ENCODE measurements at places on chromosomes 16 and 17.

DNA sequence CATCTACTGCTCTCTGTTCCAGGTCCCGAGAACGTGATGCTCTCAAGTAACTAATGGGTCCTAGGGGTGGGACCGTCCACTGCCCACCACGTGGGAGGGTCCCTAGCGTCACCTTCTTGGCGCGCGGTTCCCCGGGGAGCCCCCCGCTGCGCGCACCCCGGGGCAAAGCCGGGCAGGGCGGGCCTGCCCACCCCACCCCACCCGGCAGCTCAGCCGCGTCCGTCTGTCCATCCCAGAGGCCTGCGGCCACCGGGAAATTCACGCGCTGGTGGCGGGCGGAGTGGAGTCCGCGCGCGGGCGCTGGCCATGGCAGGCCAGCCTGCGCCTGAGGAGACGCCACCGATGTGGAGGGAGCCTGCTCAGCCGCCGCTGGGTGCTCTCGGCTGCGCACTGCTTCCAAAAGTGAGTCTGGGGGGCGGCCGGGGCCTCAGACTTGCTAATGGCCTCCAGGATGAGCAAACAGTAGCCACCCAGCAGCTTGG lies 494 bp downstream of the PRSS41 start:
- no peak for DNase-seq

GRCh38 chr16:81796583-81797346 lies 17.7 kb downstream of the PLCG2 start:
- DNase-seq, result no peak

DNA sequence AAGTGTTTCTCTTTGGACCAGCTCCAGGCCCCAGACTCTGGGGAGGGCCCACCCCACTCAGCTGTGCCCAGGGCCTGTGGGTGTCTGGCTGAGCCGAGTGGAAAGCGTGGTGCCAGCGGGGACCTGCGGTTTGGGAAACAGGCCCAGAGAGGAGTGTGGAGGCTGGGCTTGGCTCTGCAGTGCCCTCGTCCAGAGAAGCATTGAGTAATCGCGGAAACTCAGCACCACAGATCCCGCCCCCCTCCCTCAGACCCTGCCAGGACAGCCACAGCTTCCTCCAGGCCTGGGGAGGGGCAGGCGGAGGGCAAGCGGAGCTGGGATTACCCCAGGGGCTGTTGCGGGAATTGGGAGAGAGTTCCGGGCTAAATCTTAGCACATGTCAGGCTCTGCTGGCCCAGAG lies 14.6 kb upstream of the PITPNA start:
- peak; percentile 85 for DNase-seq

GRCh38 chr16:11051879-11052808 lies 107.8 kb downstream of the CLEC16A start:
- DNase-seq, result no peak

GRCh38 chr16:79996321-79996720 lies 395.8 kb upstream of the MAF start:
- DNase-seq, result no peak

- DNase-seq, result no peak
Measured at GRCh38 chr17:53736516-53737240, 86.0 kb upstream of the KIF2B start.

DNA sequence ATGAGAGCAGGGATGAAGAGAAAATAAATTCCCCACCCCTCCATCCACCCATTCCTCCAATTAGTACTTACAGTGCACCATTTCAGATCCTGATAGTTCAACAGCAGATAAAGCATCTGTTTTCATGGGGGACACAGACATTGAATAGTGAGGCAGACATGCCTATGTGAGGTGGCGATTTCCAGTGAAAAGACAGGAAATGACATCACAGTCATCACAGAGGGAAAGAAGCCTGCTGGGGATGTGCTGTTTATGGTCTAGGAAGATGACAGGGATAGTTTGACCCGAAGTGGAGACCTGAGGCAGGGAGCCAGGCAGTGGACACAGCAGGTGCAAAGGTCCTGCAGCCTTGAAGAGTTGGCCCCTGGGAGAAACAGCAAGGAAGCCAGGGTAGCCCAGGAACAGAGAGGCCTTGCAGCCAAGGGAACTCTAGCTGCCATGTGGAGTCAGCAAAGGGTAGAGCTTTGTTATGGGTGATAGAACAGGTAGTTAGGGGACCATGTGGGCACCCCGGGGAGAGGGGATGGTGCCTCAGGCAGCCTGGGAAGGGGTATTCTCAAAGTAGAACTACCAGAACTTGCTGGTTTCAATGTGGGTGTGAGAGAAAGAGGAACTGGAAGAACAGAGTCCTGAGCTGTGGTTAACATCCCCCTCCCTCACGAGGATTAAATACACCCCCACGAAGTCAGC lies 256.6 kb downstream of the CPPED1 start:
- DNase-seq, result no peak

GRCh38 chr16:76976101-76976500 lies 214.9 kb upstream of the MON1B start:
- no peak for DNase-seq

DNA sequence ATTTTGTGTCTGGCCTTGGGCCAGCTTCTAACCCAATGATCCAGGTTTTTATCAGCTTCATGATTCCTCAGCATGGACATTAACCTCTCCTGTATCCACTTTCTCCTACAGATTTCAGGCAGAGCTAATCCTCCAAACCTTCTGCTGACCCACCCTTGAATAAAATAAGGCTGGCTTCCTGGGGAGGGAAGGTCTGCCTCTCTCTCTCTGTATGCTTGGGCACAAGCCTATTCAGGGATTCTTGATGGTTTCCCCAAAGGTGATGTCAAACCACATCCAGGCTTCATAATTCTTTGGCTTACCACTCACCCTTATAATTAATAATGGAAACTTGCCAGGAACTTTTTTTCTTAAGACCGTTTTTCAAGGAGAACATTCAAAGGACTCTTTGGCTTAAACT lies 240.1 kb downstream of the UTP18 start:
- no peak for DNase-seq

GRCh38 chr17:75673487-75673886 lies 6.3 kb downstream of the SAP30BP start:
- no peak for DNase-seq

DNA sequence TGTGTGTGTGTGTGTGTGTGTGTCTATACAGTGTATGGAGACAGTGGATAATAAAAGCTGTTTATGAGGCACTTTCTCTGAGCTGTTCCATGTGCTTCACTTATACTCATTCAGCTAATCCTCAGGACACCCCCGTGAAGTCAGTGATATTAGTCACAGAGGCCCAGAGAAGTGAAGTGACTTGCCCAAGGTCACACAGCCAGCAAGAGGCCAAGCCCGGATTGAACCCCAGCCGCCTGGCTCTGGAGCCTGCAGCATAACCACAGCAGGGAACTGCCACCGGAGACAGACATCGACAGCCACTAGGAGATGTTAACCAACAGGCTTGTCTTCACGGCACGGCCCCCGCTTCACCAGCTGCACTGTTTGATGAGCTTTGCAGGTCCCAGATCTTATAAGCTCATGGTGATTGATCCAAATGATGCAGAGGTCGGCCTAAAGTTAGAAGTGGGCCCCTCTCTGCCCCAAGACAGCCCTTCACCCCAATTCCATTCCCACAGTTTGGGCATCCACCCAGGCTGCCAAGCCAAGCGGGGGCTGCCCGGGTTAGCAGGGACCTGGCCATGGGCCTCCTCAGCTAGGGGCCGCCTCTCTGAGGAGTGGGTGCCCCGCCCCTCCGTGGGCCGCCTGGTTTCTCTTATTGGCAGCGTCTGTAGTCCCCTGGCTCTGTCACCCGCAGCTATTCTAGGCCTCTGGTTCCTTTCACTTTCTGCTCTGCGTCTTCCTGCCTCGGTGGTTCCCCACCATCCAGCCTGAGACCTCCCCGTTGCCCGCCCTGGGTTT lies 30.9 kb downstream of the SOCS1 start:
- no peak for DNase-seq

GRCh38 chr16:31036691-31037090 lies 3.3 kb downstream of the STX4 start:
- DNase-seq, result no peak

- DNase-seq, result no peak
Measured at GRCh38 chr16:17641990-17642389, 171.2 kb upstream of the XYLT1 start.

DNA sequence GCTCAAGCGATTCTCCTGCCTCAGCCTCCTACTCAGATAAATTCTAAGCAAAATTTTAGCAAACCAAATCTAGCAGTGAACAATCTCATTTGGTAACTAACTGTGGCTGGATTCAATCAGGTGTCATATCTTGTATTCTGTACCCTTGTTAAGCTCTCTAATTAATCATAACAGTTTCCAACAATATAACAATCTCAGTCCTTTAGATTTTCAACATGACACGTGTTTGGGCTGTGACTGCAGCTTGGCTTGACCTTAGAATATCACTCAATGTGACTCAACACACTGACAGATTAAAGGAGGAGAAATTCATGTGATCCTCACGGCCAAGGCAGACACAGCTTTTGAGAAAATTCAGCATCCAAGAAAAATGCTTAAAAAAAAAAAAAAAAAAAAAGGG lies 133.6 kb downstream of the BANP start:
- DNase-seq, result no peak

DNA sequence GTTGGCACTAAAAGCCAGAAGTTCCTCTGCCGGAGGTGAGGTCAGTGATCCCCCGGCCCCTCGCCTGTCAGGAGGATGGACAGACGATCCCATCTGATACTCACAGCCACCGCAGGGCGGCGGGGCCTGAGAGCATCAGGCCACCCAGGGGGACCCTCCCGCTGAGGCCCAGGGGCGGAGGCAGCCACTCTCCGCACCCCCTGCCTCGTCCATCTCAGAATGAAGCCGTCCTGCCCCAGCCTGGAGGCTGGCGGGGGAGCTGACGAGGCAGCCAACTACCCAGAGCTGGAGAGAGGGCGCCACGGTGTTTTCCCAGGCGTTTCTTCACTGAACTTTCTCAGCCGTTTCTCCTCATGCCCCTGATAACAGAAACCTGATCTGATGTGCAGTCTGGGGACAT lies 22.6 kb downstream of the TPSD1 start:
- DNase-seq, result no peak

DNA sequence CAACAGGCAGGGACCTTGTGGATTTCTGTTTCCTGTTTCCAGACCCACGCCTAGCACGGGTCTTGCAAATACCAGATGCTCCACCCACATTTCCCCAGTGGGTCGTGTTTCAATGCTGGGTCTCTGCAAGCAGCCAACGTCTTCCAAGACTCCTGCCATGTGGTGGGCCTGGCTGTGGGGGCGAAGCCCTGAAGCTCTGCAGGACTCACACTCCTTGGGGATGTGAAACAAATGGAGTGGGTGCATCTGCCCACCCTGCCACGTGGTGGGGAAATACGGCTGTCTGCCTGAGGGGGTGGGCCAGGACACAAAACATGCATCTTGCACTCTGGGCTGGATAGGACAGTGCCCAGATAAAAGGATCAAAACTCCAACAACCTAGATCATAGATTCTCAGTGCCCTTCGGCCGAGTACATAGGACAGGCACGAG lies 32.6 kb downstream of the FA2H start:
- DNase-seq, result no peak

DNA sequence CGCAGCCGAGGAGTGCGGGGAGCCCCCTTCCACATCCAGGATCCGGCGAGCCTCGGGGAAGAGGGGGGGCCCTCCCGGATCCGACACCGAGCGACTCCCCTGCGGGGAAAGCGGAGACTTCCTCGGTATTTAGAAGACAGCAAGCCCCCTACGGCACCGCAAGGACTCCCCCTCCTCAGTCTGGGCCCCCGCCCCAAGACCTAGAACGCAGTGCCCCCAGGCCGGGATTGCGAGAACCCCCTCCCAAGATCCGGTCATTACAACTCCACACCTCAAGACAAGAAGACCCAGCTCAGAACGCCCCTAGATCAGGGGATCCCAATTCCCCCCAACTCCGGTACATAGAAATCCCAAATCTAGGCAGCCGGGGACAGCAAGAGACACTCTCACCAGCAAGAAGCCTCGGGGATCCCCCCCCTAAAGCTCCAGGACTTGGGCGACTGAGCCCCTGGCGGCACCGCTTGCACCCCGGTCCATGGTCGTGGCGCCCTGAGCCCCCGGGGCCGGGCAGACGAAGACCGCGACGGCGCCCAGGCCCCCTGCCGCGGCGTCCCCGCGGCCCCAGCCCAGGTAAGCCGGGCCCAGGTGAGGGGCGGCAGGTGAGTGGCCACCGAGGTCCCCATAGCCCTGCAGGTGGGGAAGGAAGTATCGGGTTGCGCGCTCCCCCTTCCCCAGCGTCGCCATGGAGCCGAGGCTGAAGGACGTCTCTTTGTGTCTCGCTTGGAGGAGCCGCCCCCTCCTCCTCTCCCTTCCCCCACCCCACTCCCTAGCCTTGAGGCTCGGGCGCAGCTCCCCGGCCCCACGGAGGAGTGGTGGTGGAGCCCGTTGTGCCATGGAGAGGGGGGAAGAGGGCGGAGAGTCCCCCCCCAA lies 641 bp downstream of the SBK1 start:
- DNase-seq, result no peak

GRCh38 chr16:74931445-74931844 lies 53.5 kb downstream of the WDR59 start:
- no peak for DNase-seq

GRCh38 chr16:84593825-84594724 lies 23.8 kb downstream of the COTL1 start:
- peak; percentile 70 for DNase-seq

DNA sequence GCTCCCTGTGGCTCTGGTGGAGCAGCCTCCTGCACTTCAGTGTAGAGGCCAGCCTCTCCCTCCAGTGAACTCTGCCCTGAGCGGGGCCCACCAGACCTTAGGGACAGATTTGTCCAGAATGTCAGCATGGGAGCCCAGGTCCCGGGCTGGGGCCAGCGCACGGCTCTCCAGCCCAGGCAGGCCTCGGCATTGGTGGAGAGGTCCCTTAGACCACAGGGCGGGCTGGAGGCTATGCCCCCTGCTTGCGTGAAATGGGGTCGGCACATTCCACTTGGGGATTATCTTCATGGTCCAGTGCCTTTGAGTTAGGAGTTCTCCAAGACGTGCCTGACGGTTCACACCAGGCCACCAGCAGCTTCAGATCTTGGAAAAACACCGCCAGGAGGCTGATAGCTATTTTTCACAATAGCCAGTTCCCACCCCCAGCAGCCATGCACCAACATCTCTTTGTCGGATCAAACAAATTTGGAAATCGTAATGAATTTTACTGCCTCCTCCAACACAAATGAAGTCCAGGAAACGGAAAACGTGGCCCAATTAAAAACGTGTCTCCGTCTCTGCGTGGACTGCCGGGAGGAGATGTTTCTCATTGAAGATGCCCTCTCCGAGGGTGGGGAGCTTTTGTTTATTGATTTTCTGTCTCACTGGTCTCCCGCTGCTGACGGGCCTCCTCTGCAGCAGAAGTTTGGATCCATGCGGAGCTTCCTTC lies 110.0 kb upstream of the CIBAR2 start:
- DNase-seq, result no peak

DNA sequence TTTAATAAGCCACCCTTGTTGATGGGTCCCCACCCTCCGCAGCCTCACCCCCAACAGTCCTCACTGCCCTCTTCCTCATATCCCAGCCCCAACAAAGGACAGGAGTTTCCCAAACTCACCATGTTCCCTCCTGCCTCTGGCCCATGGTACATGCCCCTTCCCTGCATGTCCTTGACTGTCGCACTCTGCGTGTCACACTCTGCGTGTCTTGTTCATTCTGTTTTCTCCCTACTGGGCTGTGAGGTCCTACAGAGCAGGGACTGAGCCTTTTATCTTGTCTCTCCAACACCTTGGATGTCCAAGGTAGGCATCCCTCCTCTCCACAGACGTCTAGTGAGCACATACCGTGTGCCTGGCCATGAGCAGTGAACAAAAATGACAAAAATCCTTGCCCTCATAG lies 154.7 kb downstream of the SOCS1 start:
- DNase-seq, result no peak

- no peak for DNase-seq
Measured at GRCh38 chr16:81900014-81900413, 111.3 kb downstream of the SDR42E1 start.

All from ovary (tissue), 10 donors.